ENCODE measurements at places on chromosomes 7 and 10. TPM values are rescaled to one million over a fixed set of nuclear protein-coding genes. Genes with fewer than 3 reads are reported as not detected.

PFKFB3 gene
- 34.2 TPM for total RNA-seq

MYO1G gene
- total RNA-seq: 0.05 TPM

IDI2 gene
- total RNA-seq: not detected

- DNase-seq: no peak
Measured at GRCh38 chr10:57948796-57949195, 318.9 kb downstream of the IPMK start.

GRCh38 chr7:142323706-142324105, 65.8 kb upstream of the PRSS58 start:
- no peak for DNase-seq

- no peak for DNase-seq
Measured at GRCh38 chr7:21370283-21370982, 57.5 kb upstream of the SP4 start.

- peak; percentile 86 for DNase-seq
Measured at GRCh38 chr7:31744294-31744874, 57.4 kb downstream of the PPP1R17 start.

DNA sequence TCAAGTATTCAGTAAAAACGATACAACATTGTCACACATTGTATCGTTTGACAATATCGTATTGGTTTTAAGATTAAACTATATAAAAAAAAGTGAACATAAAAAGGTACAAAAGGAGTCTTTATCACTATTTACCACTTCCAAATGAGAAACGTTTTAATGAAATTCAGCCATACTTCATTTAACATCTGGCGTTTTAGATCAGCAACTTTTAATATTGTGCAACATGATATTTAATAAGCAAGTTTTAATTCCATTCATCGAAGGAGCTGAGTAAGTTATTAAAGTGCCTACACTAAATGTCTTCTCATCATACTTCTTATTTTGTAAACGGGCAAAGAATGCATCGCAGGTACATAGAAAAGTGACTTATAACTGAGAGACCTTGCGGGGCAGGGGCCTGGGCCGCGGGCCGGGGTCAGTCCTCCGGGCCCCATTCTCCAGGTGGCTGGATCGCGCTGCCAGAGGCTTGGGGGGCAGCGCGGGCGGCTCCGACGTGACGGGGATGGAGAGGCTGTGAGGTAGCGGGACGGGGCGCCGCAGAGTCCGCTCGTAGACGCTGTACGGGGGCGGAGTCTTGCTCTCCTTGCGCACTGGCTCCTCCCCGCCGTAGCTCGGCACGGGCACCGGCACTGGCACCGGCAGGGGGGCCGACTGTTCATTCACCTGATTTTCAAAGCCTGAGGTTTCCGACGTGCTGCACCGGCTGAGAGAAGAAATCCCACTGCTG, 165.8 kb upstream of the IMMP2L start:
- DNase-seq: no peak

Data from osteocyte (in vitro differentiated cells).